ENCODE measurements at places on chromosomes 7 and 10. TPM values are rescaled to one million over a fixed set of nuclear protein-coding genes. Genes with fewer than 3 reads are reported as not detected.
A peak's percentile ranks its signal among the peaks of the same experiment; 100 is the strongest.

Gene AKR1C1
- total RNA-seq, result 18.9 TPM

Gene ZNF777
- 5.6 TPM for total RNA-seq

Gene PRSS2
- total RNA-seq, result not detected

Gene RNF148
- 0.72 TPM for total RNA-seq

Gene GPR37
- total RNA-seq, result 0.36 TPM

Gene ACTA2
- total RNA-seq, result 329 TPM

Gene EBLN1
- not detected for total RNA-seq

DNA sequence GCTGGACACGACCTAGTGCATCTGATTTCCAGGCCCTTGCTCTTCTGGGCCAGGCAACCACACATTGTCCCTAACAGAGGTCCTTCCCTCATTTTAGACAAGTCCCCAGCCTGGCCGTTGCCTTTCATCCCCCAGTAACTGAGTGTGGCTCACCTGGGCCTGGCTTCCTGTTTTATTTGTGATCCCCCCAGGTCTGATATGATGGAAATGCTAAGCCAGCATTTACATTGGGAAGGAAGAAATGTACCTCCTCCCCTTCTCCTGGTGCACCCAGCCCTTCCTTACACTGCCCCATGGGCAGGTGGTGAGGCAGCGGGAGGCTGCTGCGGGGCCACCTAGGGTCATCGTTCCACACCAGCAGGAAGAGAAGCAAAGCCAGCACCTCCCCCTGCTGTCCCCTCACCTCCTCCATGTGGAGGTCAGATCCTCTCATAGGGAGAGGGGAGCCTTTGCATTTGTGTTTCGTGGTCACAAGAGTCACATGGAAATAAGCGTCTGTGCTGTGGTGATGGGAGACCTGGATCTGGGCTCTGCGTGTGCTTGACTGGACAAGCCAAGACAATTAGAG, 108.8 kb downstream of the GLRX3 start:
- DNase-seq, result no peak

DNA sequence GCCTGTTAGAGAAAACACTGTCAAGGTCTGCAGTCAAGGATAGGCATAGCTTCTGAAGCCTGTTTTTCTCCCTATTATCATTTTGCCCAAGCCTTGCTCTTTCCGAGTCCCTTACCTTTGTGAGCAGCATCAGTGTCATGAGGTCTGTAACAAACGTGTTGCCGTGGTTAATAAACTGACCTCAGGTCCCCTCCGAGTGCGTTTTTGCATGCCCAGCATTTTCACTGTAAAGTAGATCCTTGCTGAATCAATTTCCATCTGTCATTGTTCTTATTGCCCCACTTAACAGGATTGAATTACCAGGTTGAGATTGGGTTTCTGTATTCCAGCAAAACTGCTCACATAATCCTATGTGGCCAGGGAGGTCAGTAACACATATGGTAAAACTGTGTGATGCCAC, 110.3 kb downstream of the ZNF248 start:
- DNase-seq, result no peak

- DNase-seq, result no peak
Observed at GRCh38 chr10:94358480-94358879, 4.3 kb downstream of the NOC3L start.

DNA sequence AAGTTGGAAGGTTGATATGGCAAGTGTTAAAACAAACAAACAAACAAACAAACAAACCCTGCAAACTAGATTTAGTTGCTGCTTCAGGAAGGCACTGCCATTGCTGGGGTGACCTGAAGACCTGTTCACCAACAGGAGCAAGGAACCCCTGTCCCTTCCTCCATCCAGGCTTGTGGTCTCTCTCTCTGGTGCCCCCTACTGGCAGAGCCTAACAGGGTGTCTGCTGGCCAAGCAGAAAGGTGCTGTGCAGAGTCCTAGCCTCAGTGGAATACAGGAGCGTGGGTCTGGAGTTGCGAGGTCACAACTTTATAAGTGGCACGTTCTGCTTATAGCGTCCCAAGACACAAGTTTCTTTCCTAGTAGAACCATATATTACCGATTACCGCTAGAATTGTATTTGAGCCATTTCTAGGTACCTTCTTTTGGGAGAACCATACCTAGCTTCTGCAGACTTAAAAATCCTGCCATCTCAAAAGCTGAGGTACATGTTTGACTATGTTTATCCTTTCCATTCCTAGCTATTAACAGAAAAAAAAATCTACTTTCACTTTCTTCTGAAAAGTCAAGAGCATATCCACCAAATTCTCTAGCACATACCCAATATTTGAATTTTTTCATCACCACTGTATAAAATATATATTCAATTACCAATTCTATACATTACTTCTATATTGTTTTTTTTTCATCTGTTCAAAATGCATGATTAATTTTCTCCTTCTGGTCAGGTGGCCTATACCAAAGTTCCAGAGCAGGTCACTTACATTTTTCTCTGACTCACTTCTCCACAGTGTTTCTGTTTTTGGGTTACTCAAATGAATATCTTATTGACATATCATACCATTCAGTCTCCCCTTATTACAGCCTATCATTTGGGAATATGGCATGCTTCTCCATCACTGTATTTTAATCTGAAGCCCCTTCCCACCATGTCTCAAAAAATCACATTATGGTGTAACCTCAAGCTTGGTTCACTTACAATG, 29.1 kb upstream of the CALD1 start:
- peak; percentile 45 for DNase-seq

DNA sequence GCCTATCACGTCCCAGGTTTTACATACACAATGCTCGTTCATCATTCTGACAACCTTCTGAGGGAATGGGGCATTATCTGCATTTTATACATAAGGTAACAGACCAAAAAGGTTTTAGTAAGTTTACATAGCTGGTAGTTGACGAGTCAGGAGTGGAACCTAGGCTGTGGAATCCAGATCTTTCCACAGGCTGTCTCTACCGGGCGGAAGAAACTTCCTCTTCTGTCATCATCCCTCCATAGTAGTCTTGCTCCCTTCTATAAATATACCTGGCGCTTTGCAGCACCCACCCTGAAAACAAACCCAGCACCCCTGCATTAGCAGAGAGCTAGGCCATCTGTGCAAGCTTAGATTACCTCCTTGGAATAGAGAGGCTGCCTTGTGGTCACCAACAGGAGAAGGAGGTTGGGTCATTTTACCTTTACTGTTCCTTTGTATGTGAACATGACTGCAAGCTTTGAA, 1.3 kb downstream of the TSPAN13 start:
- no peak for DNase-seq

- DNase-seq, result no peak
Observed at GRCh38 chr10:116055917-116056252, 217.1 kb downstream of the GFRA1 start.

GRCh38 chr7:155850766-155851678, 38.8 kb upstream of the SHH start:
- DNase-seq, result no peak

DNA sequence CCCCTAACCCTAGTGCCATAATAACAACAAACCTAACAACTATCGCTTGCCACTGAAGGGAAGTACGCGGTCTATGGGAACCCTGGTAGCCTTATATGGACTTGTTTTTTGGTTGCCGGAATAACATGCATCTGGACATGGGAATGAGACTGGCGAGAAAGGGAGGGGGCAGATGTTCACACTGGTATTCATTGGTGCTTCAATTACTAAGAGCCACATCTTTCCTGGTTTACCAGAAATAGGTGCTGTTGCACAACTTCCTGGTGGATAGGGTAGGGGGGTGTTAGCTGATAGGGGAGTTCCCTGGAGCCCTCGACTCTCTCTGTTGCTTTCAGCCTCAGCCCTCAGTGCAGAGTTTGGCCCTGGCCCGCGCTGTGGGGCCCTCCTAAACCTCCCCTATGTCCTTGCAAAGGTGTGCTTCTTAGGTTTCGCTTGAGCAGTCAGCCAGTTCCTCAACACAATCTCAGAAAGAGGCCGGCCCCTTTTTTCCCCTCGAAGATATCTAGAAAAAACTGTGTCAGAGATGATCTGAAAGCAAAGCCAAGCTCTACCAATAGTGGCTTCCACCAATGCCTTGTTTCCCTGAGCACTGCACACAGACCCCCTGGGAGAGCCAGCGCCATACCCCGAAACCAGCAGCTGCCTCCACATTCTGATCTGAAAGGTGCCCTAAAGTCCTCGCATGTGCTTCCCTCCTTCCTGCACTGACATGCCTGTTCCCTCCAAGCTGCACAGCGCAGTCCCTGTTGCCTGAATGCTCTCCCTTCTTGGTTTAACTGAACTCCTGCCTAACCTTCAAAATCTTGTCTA, 13.5 kb downstream of the TBXAS1 start:
- DNase-seq, result no peak

- no peak for DNase-seq
Observed at GRCh38 chr7:15558756-15559155, 3.1 kb downstream of the AGMO start.

GRCh38 chr10:69242852-69243212, 22.7 kb downstream of the HKDC1 start:
- DNase-seq, result no peak

GRCh38 chr10:113961182-113962031, 82.3 kb upstream of the ADRB1 start:
- no peak for DNase-seq

DNA sequence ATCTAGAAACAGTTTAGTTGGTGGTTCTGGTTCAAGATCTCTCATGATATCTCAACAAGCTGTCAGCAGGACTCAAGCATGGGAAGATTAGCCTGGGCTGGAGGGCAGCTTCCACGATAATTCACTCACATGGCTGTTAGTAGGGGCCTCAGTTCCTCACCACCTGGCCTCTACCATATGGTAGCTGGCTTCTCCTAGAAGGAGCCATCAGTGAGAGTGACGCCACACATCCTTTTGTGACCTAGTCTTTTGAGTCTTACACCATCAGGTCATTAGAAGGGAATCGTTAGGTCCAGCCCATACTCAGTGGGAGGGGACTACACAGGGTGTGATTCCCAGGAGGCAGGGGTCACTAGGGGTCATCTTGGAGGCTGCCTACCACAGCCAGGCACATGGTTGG, 239.3 kb upstream of the PLPP4 start:
- no peak for DNase-seq

DNA sequence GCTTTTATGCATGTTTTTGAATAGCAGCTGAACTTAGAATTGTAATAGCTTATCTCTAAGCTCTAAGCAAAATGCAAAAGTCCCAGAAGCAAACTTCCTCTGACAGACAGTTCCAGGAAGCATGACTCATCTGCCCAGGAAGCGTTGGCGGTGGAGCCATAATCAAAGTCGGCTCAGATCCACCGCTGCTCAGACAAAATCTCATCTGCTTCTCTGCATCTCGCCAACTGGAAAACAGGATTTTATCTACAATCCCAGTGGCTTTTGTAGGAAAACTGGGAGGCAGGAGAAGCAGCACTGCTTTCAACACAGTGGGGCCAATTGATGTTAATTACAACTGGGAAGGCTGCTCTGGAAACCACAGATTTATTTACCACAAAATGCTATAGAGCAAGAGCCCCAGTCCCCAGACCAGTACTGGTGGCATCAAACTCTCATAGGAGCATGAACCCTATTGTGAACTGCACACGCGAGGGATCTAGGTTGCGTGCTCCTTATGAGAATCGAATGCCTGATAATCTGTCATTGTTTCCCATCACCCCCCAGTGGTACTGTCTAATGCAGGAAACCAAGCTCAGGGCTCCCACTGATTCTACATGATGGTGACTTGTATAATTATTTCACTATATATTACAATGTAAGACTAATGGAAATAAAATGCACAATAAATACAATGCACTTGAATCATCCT, 99.9 kb downstream of the CUBN start:
- DNase-seq, result peak; percentile 72

DNA sequence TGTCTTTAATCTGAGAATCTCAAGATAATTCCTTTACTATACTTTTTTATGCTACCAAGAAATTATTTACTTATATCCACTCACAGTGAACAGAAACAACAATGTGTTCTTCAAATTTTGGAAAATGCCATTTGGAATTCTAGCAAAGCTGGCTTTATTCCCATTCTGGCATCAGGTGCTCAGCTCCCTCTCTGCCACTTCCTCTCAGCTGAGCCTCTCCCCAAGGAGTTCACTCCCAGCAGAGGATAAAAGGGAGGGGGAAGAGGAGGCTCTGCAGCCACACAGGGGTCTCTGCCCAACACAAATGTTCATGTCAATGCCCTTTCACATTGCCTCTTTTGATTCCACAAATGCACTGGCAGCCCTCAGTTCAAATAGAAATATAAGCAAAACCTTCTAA, 116.9 kb downstream of the CPEB3 start:
- DNase-seq, result no peak

- no peak for DNase-seq
Observed at GRCh38 chr7:132635127-132635526, 58.9 kb upstream of the PLXNA4 start.

GRCh38 chr7:81501220-81501619, 268.6 kb downstream of the HGF start:
- DNase-seq, result no peak

DNA sequence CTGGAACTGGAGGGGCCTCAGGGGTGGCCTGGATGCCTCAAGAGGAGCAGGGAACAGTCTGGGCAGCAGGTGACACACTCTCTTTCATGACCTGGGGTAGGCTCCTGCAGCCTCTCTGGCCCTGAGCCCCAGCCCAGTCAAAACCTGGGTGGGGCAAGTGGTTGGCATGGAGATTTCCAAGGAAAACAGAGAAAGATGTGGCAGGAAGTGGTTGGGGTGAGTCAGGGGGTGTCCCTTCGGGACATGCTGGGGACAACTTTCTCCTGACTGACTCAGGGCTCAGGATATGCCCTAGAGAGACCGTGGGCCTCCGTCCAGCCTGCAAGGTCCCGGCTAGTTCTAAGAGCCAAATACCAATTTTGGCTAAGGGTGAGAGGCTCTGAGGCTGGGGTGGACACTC, 2.9 kb downstream of the AQP1 start:
- no peak for DNase-seq

DNA sequence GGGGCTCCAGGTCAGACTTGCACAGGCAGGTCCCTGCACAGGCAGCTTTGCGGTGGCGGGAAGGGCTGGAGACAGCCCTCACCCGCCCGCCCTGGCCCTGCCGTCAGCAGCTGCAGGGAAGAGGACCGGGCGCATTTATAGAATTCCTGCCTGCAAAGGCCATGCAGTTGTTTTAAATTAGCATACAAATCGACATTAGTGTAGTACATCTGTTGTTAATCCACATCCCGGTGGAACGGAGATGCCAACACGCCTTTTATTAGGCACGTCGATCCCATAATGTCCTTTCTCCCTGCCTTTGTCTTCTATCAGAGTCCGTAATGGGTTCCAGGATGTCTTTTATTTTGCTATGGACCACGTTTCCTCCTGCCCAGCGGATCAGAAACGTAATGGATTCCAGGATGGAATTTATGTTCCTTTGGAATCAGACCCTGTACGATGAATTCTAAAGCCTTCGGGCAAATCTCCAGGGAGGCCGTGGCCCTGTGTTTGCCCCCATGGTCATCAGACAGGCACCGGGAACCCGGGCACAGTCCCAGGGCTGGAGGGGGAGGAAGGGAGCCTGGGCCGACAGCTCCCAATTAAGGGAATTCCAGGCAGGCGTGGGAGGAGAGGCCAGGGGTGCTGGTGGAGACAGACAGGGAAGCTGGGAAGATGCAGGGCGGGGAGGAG, 123.9 kb downstream of the COL26A1 start:
- no peak for DNase-seq

Measured in ovary (tissue), 10 donors.